ENCODE measurements at places on chromosomes 12 and 14. TPM values are rescaled to one million over a fixed set of nuclear protein-coding genes. Genes with fewer than 3 reads are reported as not detected.
A peak's percentile ranks its signal among the peaks of the same experiment; 100 is the strongest.

DNA sequence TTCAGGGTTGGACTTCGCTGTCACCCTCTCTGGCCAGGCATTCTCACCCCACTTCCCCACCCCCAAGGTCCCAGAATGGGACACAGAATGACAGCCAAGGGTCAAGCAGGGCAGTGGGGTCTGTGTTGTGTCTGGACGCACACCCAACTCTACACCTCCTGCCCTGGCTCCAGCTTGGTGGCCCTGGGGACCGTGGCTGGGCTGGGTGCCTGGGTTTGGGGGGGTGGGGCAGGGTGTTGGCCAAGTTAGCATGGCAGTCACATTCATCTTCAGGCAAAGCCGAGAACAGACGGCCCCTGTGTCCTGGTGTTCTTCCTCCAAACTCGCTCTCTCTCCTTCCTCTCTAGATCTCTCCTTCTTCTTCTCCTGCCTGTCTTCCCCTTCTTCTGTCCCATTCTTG lies 5.6 kb downstream of the LRP1 start:
- peaks cover 8% of the 10 kb centered on the region for H3K36me3 ChIP-seq
- peak overlapping the region; percentile 94 for H3K4me3 ChIP-seq
- H3K4me1 ChIP-seq = peaks cover 74% of the 10 kb centered on the region
- H3K27me3 ChIP-seq = no peaks in the 10 kb centered on the region
- no peak for DNase-seq
- peak overlapping the region; percentile 99 for H3K27ac ChIP-seq

- H3K4me3 ChIP-seq = no peak overlapping the region
- H3K4me1 ChIP-seq = peaks cover 39% of the 10 kb centered on the region
- H3K27ac ChIP-seq = no peak overlapping the region
- H3K27me3 ChIP-seq = no peaks in the 10 kb centered on the region
Observed at GRCh38 chr12:1201886-1202285, 210.9 kb downstream of the ERC1 start.

- no peaks in the 10 kb centered on the region for H3K27me3 ChIP-seq
- no peak for DNase-seq
- H3K27ac ChIP-seq = peak overlapping the region; percentile 96
- H3K4me1 ChIP-seq = peaks cover 44% of the 10 kb centered on the region
Observed at GRCh38 chr14:69153152-69153872, 393 bp upstream of the DCAF5 start.

GRCh38 chr12:121630791-121631355 lies 4.5 kb downstream of the ORAI1 start:
- H3K4me1 ChIP-seq = peaks cover 7% of the 10 kb centered on the region
- DNase-seq = no peak
- H3K27me3 ChIP-seq = no peaks in the 10 kb centered on the region
- H3K27ac ChIP-seq = no peak overlapping the region

- DNase-seq = no peak
- no peak overlapping the region for H3K4me3 ChIP-seq
- no peaks in the 10 kb centered on the region for H3K4me1 ChIP-seq
- no peaks in the 10 kb centered on the region for H3K27me3 ChIP-seq
Observed at GRCh38 chr14:64364907-64365306, 23.2 kb upstream of the MTHFD1 start.

DNA sequence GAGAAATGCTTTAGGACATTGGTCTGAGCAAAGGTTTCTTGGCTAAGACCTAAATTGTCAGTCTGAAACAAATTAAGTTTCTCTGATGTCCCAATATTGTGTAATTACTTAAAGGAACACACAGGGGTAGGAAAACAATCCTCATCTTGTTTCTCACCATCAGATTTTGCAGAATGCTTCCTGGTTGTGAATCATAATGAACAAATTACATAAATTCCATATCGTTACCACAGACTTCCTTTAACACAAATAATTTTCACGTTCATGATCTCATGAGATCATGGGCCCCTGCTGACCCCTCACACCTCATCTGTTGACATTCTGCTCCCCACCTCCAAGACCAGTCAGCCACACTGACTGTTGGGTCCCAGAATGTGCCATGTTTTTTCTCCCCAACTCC lies 194.1 kb downstream of the MON2 start:
- DNase-seq = no peak
- H3K4me1 ChIP-seq = no peaks in the 10 kb centered on the region
- no peaks in the 10 kb centered on the region for H3K36me3 ChIP-seq
- no peak overlapping the region for H3K27ac ChIP-seq
- H3K4me3 ChIP-seq = no peak overlapping the region
- H3K27me3 ChIP-seq = no peaks in the 10 kb centered on the region

DNA sequence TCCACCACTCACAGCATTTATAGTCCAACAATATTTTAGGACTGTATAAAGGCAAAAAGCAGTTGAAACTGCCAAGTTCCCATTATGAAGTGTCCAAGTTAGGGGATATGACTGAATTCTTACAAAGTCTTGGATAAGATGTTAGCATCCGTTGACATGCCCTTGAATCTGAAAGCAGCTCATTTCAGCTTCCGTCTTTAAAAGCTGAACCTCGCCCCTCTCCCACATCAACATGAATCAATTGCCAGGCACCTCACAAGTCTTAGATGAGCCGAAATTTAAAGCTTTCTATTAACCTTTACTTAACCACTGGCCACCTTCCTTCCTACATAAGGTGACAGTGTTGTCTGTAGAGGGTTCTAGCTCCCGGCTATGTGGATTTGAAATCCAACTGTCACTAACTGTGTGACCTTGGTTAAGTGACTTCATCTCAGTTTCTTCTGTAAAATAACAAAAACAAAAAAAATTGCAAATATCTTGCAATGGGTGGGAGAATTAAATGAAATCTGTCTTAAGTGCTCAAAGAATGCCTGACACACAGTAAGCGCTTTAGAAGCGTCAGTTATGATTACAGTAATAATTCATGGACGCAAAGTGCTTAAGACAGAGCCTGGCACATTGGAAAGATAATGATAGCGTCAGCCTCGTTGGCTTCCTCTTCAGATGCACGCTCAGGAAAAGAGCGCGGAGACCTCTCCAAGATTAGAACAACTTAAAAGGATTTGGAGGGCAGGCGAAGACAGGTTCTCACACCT lies 1.2 kb downstream of the PPP1CC start:
- no peak for DNase-seq
- no peaks in the 10 kb centered on the region for H3K36me3 ChIP-seq
- H3K27ac ChIP-seq = no peak overlapping the region
- H3K4me3 ChIP-seq = peak overlapping the region; percentile 94

GRCh38 chr12:6461401-6462233 lies 8.9 kb downstream of the VAMP1 start:
- no peak overlapping the region for H3K4me3 ChIP-seq
- H3K27ac ChIP-seq = no peak overlapping the region
- H3K27me3 ChIP-seq = no peaks in the 10 kb centered on the region
- peaks cover 68% of the 10 kb centered on the region for H3K36me3 ChIP-seq

PDZRN4 gene
- total RNA-seq = 12.5 TPM

LRRC43 gene
- not detected for total RNA-seq

GPRC5D gene
- total RNA-seq = not detected

NPFF gene
- 9.1 TPM for total RNA-seq

MYBPC1 gene
- 0.49 TPM for total RNA-seq

MYH6 gene
- not detected for total RNA-seq

C1RL gene
- 134 TPM for total RNA-seq

ENDOU gene
- 0.49 TPM for total RNA-seq

KLHL33 gene
- total RNA-seq = 0.42 TPM

Measured in thoracic aorta (tissue), 2 donors.